ENCODE measurements at places on chromosomes 13 and 19.

DNA sequence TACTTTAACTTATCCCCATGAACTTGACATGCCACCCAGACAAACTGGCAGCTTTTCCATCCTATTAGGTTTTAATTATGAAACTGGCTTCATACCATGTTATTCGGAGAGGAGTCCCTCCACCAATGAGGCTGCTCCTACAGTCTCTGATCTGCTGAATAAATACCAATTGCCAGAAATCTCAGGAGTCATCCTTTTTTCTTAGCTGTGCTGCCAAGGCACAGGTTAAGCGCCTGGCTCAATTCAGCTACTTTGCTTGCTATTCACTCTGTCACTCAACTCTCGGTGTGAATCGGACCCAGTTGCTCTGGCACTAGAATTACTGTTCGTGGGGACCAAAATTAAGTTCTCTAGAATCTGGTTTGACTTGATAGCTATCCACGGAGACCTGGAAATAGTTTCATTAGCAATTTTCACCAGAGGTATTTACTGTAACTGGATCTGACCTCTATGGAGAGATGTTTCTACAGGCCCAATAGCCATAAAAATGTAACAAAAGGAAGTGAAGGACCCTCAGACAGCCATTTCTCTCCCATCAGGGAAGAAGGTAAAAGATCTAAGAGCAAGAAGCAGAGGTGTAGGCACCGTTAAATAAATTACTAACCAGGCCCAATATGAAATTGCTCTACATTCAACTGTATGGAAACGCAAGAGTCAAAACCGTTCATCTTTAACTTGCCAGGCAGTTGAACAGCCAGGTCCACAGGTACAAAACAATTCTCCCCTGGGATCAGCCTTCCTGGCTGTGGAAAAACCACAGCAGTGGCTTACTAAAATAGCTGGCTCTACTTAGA, 5.4 kb downstream of the ZC3H4 start:
- peaks cover 58% of the 10 kb centered on the region for H3K36me3 ChIP-seq
- peak overlapping the region; percentile 71 for H3K4me3 ChIP-seq
- H3K27me3 ChIP-seq, result no peaks in the 10 kb centered on the region
- DNase-seq, result peak; percentile 56

DNA sequence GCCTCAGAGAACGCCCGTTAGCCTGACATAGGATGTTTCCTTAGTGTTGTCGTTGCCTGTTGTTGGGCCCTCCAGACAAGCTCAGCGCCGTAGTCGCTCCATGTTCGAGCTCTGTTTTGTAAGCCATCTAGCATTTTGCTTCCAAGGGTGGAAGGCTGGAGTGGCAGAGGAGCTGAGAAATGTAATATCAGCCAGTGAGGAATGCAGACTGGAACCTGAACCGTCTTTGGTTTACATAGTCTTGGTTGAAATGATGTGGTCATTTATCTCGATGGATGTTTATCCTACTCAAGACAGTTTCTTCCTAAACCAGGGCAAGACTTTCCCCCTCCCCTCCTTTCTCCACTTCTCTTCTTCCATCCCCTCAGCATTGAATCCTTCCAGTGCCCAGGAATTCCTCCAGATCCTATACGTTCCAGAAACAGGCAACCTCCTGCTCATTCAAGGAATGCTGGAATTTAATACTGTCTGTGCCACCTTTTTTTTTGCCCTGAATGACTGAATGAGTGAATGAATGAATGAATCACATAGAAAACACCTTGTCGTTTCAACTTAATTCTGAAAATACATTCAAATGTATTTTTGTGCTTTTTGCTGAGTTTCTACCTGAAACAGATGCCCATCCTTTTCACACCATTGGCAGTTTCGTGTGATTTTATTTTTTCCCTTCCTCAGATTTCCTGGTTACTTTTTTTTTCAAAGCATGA, 109.5 kb upstream of the MBNL2 start:
- H3K27ac ChIP-seq, result no peak overlapping the region
- DNase-seq, result no peak
- H3K4me1 ChIP-seq, result peaks cover 17% of the 10 kb centered on the region
- no peaks in the 10 kb centered on the region for H3K36me3 ChIP-seq
- no peak overlapping the region for H3K4me3 ChIP-seq

DNA sequence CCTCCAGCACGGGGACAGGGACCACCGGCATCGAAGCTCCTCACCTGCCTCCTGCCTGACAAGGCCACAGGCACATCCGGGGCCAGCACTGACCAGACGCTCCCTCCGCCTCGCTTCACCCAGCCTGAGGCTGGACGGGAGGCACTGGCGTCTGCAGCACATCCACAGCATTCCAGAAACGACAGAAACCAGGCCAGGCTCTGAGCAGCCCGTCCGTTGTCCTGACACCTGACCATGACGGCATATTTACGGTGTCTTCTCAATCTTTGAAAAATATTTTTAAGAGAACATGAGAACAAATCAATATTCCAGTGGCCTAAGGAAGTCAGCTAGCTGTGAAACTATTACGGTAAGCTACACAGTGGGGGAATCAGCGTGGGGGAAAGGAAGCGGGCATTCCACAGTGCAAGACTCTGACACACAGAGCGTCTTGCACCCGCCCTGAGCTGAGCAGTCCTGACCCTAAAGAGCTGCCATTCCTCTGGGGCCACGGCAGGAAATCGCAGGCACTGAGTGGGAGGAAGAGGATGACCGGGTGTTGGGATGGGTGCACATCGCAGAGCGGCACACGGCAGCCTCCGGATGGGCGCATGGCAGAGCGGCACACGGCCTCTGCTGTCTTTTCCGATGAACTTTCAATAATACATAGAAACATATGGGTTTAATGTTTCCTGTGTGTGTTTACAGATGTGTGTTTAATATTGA, 26.8 kb downstream of the RASA3 start:
- DNase-seq, result no peak
- no peaks in the 10 kb centered on the region for H3K27me3 ChIP-seq
- H3K4me1 ChIP-seq, result peaks cover 76% of the 10 kb centered on the region
- peaks cover 8% of the 10 kb centered on the region for H3K36me3 ChIP-seq
- no peak overlapping the region for H3K4me3 ChIP-seq

DNA sequence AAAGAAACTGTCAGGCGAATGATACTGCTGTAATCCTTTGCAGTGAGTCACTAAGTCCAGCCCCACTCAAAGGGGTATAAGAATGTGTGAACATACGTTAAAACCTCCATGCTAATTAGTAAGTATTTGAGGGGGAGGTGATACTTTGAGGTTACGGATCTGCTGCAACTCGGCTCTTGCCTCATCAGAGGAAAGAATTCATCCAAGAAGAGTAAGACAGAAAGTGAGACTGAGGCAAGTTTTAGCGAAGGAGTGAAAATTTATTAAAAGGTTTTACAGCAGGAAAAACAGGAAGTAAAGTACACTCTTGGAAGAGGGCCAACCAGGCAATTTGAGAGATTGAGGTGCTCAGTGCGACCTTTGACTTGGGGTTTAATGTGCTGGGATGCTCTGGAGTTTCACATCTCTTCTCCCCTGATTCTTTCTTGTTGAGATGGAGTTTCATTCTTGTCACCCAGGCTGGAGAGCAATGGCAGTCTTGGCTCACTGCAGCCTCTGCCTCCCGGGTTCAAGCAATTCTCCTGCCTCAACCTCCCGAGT, 9.8 kb downstream of the CLEC4M start:
- DNase-seq, result peak; percentile 63
- peaks cover 1% of the 10 kb centered on the region for H3K36me3 ChIP-seq
- H3K4me3 ChIP-seq, result peak overlapping the region; percentile 41
- peak overlapping the region; percentile 61 for H3K27ac ChIP-seq

GRCh38 chr13:70183041-70183440, 74.8 kb upstream of the KLHL1 start:
- no peaks in the 10 kb centered on the region for H3K27me3 ChIP-seq
- H3K4me3 ChIP-seq, result no peak overlapping the region
- no peaks in the 10 kb centered on the region for H3K36me3 ChIP-seq
- no peaks in the 10 kb centered on the region for H3K4me1 ChIP-seq
- DNase-seq, result no peak
- no peak overlapping the region for H3K27ac ChIP-seq

DNA sequence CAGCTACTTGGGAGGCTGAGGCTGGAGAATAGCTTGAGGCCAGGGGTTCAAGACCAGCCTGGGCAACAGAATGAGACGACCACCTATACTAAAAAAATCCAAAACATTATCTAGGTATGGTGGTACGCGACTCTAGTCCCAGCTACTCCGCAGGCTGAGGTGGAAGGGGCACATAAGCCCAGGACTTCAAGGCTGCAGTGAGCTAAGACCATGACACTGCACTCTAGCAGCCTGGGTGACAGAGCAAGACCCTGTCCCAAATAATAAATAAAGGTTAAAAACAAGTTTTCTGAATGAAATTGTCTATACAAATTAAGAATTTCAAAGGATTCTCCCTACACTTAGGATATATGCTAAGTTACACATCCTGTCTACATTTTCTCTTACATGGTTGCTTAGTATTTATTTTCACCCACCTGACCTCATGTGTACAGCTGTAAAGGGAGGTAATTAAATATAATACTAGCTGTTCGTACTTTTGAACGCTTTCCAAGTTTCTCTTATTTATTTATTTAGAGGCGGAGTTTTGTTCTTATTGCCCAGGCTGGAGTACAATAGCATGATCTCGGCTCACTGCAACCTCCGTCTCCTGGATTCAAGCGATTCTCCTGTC, 1.6 kb downstream of the SLC25A30 start:
- H3K36me3 ChIP-seq, result no peaks in the 10 kb centered on the region
- no peak for DNase-seq
- no peaks in the 10 kb centered on the region for H3K27me3 ChIP-seq
- H3K4me1 ChIP-seq, result peaks cover 16% of the 10 kb centered on the region
- peak overlapping the region; percentile 84 for H3K4me3 ChIP-seq
- H3K27ac ChIP-seq, result peak overlapping the region; percentile 88

GRCh38 chr19:13505761-13506470, 363 bp downstream of the CACNA1A start:
- H3K4me3 ChIP-seq, result no peak overlapping the region
- no peak overlapping the region for H3K27ac ChIP-seq
- H3K27me3 ChIP-seq, result peaks cover 57% of the 10 kb centered on the region
- peak; percentile 25 for DNase-seq
- H3K36me3 ChIP-seq, result no peaks in the 10 kb centered on the region
- peaks cover 3% of the 10 kb centered on the region for H3K4me1 ChIP-seq

- H3K4me1 ChIP-seq, result peaks cover 50% of the 10 kb centered on the region
- DNase-seq, result no peak
- H3K36me3 ChIP-seq, result peaks cover 53% of the 10 kb centered on the region
- no peaks in the 10 kb centered on the region for H3K27me3 ChIP-seq
Observed at GRCh38 chr13:113182046-113182445, 23.6 kb downstream of the PROZ start.

DNA sequence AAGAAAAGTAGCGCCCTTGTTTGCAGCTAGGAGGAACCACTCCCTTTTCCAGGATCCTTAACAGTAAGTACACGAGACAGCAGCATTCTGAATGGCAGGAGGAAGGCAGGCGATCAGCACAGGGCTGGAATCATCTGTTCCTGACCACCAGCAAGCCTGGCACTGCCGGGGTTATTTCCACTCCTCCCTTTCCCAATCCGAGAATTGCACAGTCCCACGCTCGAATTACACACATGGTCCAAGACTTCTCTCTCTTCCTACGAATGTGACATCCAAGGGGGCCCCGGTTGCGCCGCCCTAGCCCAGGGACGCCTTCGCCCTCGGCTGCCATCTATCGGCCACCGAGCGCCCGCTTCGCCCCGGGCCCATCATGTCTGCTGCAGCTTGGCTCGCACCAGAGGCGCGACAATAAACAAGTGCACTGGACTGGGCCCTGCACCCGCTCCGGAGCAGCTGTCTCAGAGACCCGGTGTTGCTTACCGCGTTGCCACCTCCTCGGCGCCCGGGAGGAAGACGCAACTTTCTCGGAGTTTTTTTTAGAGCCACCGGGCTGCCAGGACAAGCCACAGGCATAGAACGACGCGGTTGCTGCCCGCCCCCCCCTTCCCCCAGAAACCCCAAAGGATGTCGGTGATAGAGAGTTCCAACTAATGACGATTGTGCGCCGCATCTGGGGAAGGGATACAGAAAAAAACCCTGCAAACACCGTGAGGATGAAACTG, at the start of gene SLITRK5:
TSS of gene SLITRK5 (plus strand) at position 341 of the 722 bp plus-strand sequence. CDS start 4,018 bp downstream, outside the sequence.
- H3K4me3 ChIP-seq, result peak within 1 kb of the TSS; percentile 66
- peaks cover 36% of the 10 kb centered on the region for H3K27me3 ChIP-seq

GRCh38 chr19:50826492-50827240, 3.1 kb upstream of the KLK1 start:
- H3K4me1 ChIP-seq, result no peaks in the 10 kb centered on the region
- H3K36me3 ChIP-seq, result no peaks in the 10 kb centered on the region
- H3K4me3 ChIP-seq, result no peak overlapping the region
- DNase-seq, result no peak
- H3K27ac ChIP-seq, result no peak overlapping the region

GRCh38 chr13:110126391-110126961, 180.5 kb downstream of the COL4A1 start:
- no peaks in the 10 kb centered on the region for H3K4me1 ChIP-seq
- H3K27me3 ChIP-seq, result peaks cover 33% of the 10 kb centered on the region
- H3K27ac ChIP-seq, result no peak overlapping the region
- no peaks in the 10 kb centered on the region for H3K36me3 ChIP-seq

GRCh38 chr13:37960427-37960826, 90.9 kb upstream of the TRPC4 start:
- H3K4me1 ChIP-seq, result no peaks in the 10 kb centered on the region
- no peaks in the 10 kb centered on the region for H3K36me3 ChIP-seq
- no peak overlapping the region for H3K4me3 ChIP-seq
- H3K27me3 ChIP-seq, result no peaks in the 10 kb centered on the region

DNA sequence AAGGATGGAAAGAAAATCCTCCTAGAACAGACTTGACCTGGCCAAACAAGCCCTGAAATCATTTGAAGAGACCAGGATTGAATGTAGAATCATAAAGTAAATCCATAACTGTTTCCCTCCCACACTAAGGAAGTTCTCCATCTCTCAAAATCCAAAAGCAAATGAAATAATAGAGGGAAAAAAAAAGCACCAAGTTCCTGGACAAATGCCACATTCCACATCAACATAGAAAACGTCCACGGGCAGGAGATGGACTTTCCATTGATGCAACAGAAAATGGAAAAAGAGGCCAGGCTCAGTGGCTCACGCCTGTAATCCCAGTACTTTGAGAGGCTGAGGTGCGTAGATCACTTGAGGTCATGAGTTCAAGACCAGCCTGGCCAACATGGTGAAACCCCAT, 56.2 kb downstream of the INSR start:
- H3K4me1 ChIP-seq, result no peaks in the 10 kb centered on the region
- H3K27ac ChIP-seq, result no peak overlapping the region
- H3K27me3 ChIP-seq, result no peaks in the 10 kb centered on the region

GRCh38 chr13:99991013-99991827, 9.6 kb downstream of the ZIC2 start:
- H3K4me1 ChIP-seq, result peaks cover 18% of the 10 kb centered on the region
- H3K36me3 ChIP-seq, result peaks cover under 1% of the 10 kb centered on the region
- H3K27me3 ChIP-seq, result peaks cover 84% of the 10 kb centered on the region
- no peak for DNase-seq
- H3K4me3 ChIP-seq, result no peak overlapping the region
